ENCODE measurements at places on chromosomes 11 and 22. TPM values are rescaled to one million over a fixed set of nuclear protein-coding genes. Genes with fewer than 3 reads are reported as not detected.

Gene ANKK1
- not detected for total RNA-seq

Gene NXPE2
- total RNA-seq, result not detected

Gene PYGM
- 0.44 TPM for total RNA-seq

Gene SPTBN2
- 48.3 TPM for total RNA-seq

Measured in bladder microvascular endothelial cell (primary cell).